Lower lobe of right lung (tissue), 2 donors: ENCODE measurements at places on chromosomes 5 and 9.

- no peak for DNase-seq
Measured at GRCh38 chr5:9108162-9108561, 437.7 kb downstream of the SEMA5A start.

DNA sequence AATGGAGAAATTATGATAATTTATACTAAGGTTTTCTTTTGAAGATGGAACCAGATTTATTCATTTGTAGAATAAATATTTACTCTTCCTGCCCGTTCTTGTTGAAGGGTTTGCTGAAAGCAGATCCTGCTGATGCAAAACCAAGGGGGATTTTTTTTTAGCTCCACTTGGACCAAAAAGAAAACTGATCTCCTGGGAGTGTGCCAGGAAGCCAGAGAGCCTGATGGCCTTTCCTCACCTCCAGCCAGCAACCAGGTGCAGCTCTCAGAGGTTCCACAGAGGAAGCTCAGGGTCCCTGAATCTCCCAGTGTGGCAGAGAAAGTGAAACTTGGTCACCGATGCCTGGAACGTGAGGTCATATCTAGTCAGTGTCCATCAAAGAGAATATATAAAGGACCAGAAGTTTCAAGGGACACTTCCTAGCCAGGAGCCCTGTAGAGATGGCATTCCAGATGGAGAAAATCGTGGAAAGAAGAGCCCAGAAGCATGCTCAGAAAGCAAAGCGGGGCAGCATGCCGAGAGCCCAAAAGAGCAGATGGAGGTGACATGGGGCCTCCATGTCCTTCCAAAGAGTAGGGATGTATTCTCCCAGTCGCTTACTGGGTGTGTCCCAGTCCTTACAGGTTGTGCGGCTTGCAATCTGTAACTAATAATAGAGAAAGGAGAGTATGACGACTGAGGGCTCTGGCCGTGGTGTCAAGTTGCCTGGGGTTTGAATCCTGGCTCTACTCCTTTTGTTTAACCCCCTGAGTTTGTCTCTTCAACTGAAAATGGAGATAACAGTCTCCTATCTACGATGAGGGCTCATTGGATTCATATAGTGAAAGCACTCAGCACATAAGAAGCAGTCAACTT is 12.2 kb downstream of the AFAP1L1 start:
- DNase-seq, result no peak

DNA sequence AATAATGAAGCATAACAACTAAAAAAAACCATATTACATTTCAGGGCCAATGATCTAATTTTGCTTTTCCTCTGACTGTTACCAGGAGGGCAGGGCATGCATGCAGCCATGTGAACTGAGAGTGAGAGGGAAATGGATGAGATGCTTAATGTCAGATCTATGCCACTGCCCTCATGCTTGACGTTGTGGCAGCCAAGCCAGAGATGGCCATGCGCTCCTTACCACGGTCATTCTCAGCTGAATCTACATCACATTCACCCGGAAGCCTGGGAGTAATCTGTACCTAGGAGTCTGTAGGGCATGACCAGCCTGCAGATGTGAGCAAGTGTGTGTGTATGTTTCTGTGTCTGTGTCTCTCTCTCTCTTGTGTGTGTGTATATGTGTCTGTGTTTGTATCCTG is 183.7 kb downstream of the KDM4C start:
- DNase-seq, result no peak

DNA sequence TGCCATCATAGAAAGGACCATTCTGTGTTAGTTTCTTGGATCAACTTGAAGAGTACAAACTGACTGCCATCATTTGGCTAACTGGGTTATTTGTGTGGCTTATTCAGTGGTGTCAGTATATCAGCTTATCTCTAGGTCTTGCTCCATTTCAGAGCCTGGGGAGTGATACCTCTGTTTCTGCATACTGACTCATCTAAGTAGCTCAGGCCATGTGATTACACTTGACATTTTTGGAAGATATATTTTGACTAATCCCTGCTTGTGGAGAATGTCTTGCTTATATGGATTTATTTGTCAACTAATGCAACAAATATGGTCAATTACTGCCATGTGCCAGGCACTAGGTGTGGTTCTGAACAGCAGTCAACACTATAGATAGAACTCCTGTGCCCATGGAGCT is 311.7 kb downstream of the YTHDC2 start:
- no peak for DNase-seq

DNA sequence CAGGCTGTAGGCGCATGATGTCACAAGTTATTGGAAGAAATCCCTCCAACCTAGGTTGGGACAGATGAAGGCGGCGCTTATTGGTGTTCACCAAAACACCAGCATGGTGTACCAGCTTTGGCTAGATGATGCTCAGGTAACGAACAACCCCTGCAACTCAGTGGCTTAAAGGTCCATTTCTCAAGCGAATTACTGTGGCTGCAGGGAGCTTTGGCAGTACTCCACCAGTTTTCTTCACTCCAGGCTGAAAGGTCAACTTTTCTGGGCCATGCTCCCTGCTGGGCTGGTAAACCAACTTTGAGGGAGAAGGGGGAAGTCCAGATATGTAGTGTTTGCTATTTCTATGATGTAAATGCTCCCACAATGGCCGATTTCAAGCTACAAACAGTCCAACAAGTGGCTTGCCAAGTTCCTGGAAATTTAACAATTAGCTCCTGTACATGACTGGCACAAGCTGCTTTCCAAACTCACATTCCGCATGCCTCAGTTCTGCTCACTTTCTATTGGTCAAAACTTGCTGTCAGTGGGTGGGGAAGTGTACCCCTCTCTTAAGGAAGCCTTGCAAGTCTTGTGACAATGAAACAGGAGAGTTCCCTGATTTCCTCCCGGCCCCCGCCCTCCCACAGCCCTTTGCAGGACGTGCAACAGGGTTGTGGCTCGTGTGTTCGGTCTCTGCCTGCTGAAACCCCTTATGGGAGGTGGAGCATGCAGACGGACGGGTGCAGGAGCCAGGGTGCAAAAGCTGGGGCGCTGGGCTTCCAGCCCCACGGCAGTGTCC is 588 bp upstream of the ZBED3 start:
- DNase-seq, result peak; percentile 78

- DNase-seq, result no peak
Measured at GRCh38 chr5:84715091-84715490, 330.4 kb upstream of the EDIL3 start.

DNA sequence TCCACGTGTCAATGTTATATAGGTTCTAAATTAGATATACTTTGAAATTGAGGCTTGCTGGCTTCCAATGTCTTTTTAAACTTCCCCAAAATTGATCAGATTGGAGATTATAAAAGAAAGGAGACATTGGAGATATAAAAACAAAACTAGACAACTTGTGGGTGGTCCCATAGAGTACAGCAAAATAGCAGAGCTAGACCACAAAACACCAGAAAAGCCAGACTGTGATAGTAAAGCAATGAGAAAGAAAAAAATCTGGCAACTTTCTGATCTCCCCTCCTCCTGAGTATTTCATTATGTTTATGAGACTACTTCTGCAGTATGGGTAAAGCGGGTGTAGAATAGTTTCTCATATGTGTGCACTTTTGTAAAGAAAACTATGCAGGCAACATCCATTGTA is 713.8 kb upstream of the MEF2C start:
- DNase-seq, result no peak

GRCh38 chr5:116566251-116566650 is 8.4 kb downstream of the SEMA6A start:
- no peak for DNase-seq

DNA sequence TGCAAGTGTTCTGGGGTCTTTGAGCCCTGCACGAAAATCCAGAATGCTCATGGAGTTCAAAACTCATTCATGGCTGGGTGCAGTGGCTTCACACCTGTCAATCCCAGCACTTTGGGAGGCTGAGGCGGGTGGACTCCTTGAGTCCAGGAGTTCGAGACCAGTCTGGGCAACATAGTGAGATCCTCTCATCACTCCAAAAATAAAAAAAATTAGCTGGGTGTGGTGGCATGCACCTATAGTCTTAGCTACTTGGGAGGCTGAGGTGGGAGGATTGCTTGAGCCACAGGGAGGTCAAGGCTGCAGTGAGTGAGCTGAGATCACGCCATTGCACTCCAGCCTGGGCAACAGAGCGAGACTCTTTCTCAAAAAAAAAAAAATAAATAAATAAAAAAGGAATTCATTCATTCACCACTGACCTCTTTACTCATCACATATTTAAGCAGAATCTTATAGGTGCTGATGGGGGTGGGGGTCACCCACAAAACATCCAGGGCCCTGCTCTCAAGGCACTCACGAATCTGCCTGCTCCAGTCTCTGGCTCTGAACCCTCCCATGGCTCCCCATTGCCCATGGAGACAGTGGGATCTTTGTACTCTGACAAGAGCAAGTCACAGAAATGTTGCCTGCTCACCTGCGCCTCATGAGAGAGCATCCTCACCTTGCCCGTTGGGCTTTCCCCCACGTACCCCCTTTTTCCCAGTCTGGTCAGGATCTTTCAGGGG is 76.7 kb upstream of the IER5L start:
- peak; percentile 14 for DNase-seq

DNA sequence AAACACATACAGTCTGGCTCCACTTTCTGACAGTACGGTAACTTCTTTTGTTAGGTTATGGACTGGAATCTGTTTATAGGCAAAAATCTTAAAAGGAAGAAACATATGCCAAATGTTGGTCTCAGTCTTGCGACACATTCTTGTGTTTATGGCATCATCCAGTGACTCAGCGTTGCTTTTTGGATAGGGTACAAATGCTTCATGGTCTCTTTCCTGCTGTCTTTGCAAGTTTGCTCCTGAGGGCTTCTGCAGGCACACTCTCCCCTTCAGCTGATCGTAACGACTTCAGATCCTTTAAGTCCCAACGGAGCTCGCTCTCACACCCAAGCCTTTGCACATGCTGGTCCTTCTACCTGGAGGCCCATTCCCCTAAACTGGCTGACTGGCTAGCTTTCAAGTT is 23.6 kb upstream of the TNFSF8 start:
- no peak for DNase-seq

DNA sequence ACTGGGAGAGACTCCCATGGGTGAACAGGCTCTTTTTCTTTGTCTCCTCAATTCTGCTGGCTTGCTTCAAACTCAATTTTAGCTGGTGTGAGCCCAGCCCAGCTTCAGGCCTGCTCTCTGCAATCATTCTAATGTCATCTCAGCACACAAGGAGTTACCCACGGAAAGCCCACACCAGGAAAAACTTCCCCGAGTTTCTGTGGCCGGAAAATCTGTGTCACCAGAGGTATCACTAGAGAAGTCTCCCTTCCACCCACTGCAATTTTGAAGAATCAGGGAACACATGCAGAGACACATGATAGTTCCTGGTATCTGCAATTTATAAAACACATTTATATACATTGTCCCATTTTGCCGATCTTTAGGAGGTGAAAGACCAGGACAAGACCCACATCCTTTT is 13.5 kb upstream of the NDFIP1 start:
- no peak for DNase-seq

- no peak for DNase-seq
Measured at GRCh38 chr5:66230551-66230950, 86.5 kb downstream of the SREK1 start.

- DNase-seq, result no peak
Measured at GRCh38 chr9:6686396-6686795, 40.9 kb upstream of the GLDC start.

DNA sequence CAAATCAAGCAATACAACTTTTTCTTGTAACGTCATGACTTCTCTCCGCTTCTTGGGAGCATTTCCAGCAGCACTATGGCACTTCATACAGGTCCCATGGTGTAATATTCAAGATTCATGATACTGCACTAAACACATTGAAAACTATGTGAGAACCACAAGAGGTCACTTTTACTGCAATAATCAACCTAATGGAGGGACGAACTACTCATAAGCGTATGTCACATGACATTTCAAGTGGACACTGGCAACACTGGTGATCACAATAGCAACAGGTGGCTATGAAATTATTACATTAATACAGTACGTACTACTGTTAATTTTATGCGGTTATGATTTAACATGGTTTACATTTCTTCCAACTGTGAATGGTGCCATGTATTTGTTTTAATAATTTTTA is 78.6 kb upstream of the TBC1D9B start:
- DNase-seq, result no peak

DNA sequence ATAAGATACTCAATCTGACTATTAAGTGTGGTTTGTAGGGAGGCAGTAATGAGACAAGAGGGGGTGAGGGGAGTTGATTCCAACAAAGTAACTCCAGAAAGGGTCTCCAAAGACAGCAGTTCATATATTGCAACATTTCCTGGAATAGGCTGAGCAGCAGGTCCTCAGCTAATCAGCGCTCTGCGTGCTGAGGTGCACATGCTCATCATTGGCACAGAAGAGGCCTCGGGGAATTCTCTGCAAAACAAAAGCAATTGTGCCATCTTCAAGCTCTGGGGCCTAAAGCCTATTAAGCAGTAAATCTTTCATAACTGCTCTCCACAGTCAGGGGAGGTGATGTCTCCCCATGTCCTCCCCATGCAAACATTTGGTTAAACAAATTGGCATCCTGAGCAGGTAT is 357.3 kb downstream of the SPOCK1 start:
- no peak for DNase-seq

GRCh38 chr9:87063246-87063645 is 115.9 kb upstream of the GAS1 start:
- DNase-seq, result no peak

DNA sequence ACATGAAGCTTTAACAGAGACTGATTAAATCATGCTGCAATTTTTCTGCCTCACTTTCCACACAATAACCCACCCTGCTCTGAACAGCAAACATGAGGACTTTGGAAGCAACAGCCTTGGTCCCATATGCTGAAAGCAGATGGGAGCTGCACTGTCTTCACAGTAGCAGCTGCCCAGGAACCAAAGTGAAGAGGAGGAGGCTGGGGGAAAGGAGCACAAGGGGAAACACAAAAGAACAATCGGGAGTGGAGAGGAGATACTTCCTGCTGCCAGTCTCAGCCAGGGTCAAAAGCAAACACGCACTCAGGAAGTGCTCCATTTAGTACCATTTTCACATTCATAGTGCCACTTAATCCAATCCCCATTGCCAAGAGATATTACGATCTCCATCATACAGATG is 183.3 kb upstream of the PUM3 start:
- DNase-seq, result no peak

DNA sequence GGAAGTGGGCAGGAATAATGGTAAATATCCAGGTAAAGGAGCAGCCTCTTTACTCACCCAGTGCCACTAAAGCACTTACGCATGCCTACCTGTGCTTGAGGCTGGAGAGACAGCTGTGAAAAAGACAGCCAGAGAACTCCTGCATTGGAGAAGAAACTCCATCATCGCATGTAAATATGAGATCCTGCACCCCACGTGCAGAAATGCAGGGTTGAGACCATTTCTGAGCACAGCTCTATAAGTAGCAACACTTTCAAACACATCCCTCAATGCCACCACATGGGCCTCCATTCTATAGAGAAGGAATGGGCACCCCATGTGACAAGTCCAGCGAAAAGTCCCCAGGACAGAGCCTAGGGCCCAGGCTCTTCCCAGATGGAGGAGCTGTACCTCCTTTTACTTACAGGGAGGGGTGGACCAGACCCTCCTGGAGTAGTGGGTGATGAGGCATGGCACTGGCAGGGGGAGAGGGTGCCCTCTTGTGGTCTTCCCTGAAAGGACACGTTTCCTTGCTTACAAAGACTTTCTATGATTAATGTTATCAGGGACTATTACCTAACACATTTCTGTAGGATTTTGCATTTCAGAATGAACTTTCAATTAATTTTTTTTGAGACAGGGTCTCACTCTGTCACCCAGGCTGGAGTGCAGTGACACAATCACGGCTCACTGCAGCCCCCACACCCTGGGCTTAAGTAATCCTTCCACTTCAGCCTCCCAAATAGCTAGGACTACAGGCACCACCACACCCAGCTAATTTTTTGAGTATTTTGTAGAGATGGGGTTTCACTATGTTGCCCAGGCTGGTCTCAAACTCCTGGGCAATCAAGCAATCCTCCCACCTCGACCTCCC is 55.3 kb upstream of the IL17B start:
- DNase-seq, result no peak

GRCh38 chr9:93093127-93093876 is 2.7 kb upstream of the CARD19 start:
- peak; percentile 44 for DNase-seq
